ENCODE measurements at places on chromosomes 4 and X.

DNA sequence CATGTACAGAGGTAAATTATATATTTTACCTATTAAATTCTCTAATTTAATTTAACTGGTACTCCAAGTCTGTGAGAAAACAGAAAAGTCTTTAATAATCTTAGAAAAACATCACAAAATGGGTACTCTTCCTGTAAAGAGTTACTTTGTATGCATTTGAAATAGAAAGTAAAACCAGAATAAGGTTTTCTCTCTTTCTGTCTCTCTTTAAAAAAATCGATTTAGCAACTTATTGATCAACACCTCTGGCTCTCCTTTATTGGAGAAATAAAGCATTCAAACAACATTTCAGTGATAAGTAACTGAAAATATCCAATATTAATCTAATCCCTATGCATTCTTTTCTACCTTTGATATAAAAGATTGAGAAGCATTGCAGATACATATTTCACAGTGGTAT lies 27.4 kb downstream of the ATOH1 start:
- DNase-seq = no peak

GRCh38 chr4:1488831-1489638 lies 82.8 kb upstream of the NKX1-1 start:
- DNase-seq = no peak

GRCh38 chr4:113109106-113109718 lies 59.8 kb downstream of the ANK2 start:
- DNase-seq = no peak

- no peak for DNase-seq
Measured at GRCh38 chrX:142186103-142186502, 19.0 kb downstream of the MAGEC2 start.

- DNase-seq = peak; percentile 2
Measured at GRCh38 chr4:163681208-163681821, 186.8 kb downstream of the TMA16 start.

DNA sequence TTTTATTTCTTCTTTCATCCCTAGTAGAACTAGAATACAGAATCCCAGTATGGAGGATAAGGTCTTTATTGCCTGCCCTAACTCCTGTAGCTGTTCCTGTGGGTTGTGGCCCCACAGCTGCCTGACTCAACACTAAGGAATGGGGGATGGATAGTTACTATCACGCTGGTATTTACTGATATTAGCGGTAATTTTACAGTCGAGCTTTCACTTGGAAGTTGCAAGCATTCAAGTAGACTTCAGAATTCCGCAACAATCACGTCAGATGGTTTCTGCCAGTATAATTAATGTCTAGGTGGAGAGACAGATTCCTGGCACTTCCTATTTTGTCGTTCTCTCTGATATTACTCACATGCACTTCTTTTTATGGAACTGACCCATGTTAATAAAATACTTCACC lies 489.8 kb downstream of the PABPC4L start:
- no peak for DNase-seq

DNA sequence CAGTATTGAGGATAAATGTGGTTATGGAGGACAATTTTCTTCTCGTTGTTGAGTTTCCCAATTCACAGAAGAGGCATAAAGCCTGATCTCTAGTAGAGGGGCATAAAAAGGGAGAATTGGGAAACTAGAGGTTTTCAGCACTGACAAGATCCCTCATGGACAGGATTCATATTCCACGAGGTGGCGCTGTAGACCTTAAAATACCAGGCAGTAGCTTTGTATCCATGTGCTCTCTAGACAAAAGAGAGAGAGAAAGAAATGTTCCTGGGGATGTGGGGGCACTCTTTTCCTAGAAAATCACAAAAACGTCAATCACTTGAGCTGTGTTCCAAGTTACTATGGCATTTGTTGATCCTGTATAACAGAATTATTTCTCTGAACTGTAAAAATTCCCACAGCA lies 128.3 kb downstream of the MAGEE1 start:
- no peak for DNase-seq

DNA sequence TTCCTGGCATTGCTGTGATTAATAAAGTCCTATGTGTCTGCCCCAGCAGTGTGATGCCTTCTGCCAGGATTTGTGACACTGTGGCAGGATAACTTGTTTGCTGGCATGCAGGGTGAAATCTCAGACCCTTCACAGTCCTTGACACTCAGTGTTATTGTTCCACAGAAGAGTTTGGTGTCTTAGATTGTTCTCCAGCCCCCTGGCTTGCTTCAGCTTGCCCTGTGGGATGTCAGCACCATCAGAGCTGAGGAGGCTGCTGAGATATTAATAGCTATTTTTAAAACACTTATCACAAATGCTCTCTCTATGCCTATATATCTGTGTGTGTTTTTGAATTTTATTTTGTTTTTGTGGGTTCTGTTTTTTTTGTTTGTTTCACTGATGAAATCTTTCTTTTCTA lies 136.9 kb downstream of the TSPAN5 start:
- no peak for DNase-seq
